ENCODE measurements at places on chromosomes 13 and 19.

DNA sequence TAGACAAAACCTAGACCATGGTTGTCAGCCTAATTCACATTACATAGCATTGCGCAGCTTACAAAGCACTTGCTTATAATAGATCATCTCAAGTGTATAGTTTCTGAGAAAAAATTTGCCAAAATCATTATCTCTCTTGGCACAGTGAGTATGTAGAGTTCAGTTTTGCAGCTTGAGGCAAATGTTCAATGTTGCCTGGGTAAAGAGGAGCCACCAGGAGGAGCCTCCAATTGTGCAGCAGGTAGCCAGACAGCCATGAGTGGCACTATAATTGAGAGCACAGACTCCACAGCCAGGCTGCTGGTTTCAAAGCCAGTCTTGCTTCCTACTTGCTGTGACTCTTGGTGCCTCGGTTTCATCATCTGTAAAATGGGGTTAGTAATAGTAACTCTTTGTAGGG lies 24.0 kb upstream of the OLFM4 start:
- DNase-seq: no peak

- DNase-seq: no peak
Observed at GRCh38 chr19:40144151-40144550, 47.1 kb upstream of the MAP3K10 start.

DNA sequence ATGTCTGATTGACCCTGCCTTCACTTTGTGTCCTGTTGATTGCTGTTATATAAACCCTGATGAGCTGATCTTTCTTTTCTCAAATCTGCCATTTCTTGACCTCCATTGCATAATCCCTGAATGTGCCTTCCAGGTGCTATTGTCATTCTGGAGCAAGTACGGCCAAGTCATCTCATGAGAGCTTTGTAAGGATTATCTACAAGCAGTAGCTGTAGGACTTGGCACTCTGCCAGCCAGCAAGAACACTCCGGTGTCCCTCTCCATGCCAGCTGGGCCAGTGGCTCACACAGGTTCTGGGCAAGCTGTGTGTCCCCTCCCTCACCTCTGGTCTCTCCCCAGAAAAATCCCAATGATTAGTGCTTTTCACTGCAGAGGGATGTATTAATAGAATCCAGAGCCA lies 348.1 kb downstream of the FOXO1 start:
- peak; percentile 10 for DNase-seq

DNA sequence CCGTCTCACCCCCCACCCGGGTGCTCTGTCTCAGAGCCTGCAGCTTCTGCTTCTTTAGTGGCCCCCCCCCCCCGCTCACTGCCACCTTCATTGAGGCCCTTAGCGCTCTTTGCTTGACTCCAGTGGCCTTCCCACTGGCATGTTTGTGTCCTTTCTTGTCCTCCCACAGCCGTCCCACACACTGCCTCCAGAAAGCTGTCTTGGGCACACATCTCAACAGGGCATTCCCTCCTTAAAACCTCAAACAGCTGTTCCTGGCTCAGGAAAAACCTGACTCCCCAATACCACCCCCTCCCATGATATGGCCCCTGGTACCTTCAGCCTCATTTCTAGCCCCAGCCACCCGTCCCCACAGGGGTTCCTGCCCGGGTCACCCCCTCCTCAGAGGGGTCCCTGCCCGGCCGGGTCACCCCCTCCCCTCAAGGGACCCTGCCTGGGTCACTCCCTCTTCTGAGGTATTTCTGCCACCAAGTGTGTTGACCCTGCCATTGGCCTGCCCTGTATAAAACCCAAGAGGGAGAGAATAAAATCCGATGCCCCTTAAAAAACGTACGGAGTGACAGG lies 8.9 kb downstream of the B3GLCT start:
- no peak for DNase-seq

DNA sequence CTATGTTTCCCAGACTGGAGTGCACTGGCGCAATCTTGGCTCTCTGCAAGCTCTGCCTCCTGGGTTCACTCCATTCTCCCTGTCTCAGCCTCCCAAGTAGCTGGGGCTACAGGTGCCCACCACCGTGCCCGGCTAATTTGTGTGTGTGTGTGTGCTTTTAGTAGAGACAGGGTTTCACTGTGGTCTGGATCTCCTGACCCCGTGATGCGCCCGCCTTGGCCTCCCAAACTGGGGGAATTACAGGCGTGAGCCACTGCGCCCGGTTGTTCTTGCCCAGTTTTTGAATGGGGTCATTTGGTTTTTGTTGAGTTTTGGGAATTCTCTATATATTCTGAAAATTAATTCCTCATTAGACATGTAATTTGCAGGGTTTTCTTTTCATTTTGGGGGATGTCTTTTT lies 238.4 kb upstream of the PRR20A start:
- DNase-seq: no peak

DNA sequence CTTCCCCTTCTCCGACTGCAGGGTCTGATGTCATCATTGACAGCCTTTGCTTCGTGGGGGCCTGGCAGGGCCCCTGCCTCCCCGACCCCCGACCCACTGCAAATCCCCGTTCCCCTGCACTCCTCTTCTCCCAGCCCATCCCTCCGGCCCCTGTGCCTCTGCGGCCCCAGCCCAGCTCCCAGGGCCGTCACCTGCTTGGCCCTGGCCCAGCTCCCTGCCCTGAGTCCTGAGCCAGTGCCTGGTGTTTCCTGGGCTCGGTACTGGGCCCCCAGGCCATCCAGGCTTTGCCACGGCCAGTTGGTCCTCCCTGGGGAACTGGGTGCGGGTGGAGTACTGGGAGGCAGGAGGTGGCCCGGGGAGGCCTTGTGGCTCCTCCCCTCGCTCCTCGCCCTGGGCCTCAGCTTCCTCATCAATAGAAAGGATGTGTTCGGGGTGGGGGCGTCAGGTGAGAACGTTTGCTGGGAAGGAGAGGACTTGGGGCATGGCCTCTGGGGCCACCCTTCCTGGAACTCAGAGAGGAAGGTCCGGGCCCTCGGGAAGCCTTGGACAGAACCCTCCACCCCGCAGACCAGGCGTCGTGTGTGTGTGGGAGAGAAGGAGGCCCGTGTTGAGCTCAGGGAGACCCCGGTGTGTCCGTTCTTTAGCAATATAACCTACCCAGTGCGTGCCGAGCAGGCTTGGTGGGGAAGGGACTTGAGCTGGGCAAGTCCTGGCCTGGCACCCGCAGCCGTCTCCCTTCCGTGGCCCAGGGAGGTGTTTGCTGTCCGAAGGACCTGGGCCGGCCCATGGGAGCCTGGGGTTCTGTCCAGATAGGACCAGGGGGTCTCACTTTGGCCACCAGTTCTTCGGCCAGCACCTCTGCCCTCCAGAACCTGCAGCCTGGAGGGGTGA lies 15.9 kb upstream of the CELF5 start:
- no peak for DNase-seq

- DNase-seq: no peak
Observed at GRCh38 chr13:110008816-110009215, 222.4 kb upstream of the IRS2 start.

DNA sequence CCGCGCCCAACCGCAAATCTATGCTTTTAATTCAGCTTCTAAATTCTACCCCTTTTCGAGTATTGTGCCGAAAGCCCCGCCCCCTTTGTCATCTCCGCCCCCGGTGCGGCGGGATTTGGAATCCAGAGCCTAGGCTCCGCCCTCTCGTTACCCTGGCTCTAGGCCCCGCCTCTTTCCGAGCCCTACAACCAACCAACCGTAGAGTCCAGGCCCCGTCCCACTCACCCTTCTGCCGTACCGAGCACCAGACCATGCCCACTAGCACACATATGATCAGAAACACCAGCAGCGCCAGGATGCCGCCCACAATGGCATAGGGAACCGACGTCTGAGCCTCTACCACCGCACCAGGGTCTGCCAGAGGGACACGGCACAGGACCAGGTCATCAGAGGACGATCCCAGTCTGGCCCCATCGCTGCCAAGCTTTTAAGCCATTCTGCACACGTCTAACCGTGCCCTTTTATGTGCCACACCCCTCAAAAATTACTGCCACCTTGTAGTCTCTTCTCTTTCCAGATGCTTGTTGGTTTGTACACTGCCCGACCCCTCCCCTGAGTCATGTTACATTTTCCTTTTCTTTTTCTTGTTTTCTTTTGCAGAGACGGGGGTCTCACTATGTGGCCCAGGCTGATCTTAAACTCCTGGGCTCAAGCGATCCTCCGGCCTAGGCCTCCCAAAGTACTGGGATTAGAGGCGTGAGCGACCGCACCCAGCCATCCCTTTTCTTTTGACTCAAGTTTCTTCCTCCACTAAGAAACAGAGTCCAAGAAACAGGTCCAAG lies 4.7 kb upstream of the ZNF428 start:
- no peak for DNase-seq

- no peak for DNase-seq
Observed at GRCh38 chr19:3942790-3943409, 10.0 kb downstream of the NMRK2 start.

DNA sequence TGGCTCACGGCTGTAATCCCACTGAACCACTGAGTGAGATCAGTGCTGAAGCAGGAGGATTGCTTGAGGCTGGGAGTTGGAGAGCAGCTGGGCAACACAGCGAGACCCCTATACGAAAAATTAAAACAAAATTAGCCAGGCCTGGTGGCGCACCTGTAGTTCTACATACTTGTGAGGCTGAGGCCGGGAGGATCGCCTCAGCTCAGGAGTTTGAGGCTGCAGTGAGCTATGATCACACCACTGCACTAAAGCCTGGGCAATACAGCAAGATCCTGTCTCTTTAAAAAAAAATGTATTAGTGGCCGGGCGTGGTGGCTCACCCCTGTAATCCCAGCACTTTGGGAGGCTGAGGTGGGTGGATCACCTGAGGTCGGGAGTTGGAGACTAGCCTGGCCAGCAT lies 6.3 kb upstream of the SELENOV start:
- DNase-seq: no peak

- no peak for DNase-seq
Observed at GRCh38 chr13:110265341-110265681, 41.6 kb downstream of the COL4A1 start.

DNA sequence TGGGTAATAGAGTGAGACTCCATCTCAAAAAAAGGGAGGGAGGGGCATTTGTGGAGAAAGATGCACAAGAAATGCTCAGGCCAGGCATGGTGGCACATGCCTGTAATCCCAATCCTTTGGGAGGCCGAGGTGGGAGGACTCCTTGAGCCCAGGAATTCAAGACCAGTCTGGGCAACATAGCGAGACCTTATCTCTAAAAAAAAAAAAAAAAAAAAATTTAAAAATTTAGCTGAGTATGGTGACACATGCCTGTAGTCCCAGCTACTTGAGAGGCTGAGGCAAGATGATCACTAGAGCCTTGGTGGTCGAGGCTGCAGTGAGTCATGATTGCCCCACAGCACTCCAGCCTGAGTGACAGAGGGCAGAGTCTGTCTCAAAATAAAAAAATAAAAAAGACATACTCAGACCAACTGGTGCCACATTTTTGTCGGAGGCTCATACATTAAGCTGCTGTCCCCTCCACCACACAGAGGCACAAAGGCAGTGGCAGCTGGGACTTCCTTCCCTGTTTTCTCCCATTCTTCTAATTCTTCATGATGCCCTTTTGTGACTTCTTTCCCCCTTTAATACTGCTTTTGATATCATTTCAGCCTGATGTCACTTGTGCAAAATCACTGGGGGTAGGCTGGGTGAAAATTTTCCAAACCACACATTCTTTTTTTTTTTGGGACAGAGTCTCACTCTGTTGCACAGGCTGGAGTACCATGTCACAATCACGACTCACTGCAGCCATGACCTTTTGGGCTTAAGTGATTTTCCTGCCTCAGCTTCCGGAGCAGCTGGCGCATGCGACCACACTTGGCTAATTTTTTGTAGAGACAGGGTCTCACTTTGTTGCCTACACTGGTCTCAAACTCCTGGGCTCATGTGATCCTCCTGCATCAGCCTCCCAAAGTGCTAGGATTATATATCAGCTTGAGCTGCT lies 26.8 kb upstream of the CXCL17 start:
- no peak for DNase-seq
